ENCODE measurements at places on chromosomes 12 and 14.

- no peak for DNase-seq
Observed at GRCh38 chr12:70936203-70936813, 15.8 kb upstream of the PTPRR start.

- DNase-seq, result no peak
Observed at GRCh38 chr14:79074510-79074909, 904.3 kb downstream of the NRXN3 start.

- no peak for DNase-seq
Observed at GRCh38 chr12:128971802-128972201, 118.5 kb downstream of the GLT1D1 start.

DNA sequence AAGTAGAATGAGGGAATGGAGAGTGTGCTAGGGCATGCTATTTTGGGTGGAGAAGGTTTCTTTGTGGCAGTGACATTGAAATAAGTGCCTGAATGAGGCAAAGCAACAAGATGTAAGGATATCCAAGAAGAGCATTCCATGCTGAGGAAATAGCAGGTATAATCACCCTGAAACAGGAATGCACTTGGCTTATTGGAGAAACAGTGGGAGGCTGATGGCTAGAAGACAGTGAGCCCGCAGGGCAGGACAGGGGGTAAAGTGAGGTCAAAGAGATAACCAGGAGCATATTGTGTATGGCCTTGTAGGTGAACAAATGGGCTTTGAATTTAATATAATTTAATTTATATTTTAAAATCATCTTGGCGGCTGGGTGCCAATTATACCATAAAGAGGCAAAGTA, 877.0 kb downstream of the DIO2 start:
- DNase-seq, result no peak

- no peak for DNase-seq
Observed at GRCh38 chr12:108807476-108807875, 49.9 kb downstream of the SSH1 start.

- peak; percentile 76 for DNase-seq
Observed at GRCh38 chr14:65318636-65319506, 93.7 kb upstream of the FUT8 start.

DNA sequence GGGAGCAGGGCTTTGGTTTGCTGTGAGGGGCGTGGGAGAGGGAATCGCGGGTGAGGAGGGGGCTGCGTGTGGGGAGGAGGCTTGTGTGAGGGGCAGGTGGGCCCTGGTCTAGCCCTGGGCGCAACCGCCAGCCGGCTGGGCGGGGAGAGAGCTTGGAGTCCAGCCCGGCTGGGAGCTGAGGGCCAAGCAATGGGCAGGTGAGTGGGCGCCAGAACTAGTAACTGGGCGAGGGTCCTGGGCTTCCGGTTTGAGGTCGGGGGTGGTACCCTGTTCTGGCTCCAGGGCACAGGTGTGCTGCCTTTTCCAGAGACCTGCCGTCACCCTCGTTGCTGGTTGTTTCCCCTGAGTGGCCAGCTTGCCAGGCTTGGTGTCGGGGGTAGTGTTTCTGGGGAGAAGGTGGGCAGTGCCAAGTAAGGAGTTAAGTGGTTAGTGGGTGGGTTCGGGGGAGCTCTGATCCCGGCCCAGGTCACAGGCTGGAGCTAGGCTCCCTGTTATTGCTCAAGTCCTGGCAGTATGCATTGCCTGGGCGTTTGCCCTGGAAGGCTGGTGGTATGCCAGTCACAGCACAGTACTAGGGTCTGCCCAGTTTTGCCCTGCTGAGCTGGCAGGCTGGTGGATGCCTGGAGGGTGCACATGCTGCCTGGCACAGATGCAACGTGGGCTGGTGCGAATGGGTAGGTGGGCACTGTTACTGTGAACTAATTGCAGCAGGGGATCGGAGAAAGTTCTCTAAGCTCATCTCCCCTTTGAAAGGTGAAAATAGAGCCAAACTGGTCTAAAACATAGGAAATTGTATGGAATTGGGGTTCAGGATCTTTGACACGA, 683 bp downstream of the CIPC start:
- DNase-seq, result no peak

GRCh38 chr14:22554498-22555383, 34.3 kb downstream of the DAD1 start:
- no peak for DNase-seq

- no peak for DNase-seq
Observed at GRCh38 chr14:71595441-71595840, 336.8 kb upstream of the RGS6 start.

DNA sequence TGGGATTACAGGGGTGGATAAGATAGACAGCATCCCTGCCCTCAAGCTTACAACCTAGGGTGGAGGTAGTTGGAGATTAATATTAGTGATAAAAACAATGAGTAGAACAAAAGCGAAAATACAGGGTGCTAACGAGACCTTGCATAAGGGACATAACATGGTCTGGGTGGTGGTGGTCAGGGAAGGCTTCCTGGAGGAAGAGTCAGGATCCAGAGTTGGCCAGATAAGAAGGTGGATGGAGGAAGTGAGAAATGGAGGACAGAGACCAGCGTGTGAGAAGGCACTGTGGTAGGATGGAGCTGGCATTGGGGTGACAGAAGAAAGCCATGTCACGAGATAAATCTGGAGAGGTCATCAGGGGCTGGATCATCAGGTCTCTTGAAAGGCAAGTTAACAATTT, 19.2 kb downstream of the NOS1 start:
- no peak for DNase-seq

DNA sequence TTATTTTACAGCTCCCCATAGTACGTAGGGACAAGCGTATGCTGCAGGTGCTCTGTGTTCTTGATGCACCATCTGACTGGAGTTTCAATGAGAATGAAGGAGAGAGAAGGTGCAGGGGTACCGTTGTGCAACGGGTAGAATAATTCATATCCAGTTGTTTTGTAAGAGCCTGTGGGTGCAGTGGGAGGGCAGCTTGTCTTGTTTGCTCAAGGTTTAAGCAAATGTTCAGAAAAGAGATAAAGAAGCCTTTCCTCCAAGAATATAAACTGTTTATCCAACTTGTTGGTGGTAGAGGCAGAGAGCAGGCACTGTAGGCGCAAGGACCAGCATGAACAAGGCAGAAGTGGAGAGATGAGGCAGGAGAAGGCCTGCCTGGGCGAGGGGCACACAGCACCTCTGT, 64.2 kb downstream of the ADCK1 start:
- DNase-seq, result no peak

- no peak for DNase-seq
Observed at GRCh38 chr12:4261655-4262054, 11.9 kb upstream of the CCND2 start.

- DNase-seq, result peak; percentile 44
Observed at GRCh38 chr12:57838594-57839302, 7.8 kb downstream of the CTDSP2 start.

- DNase-seq, result no peak
Observed at GRCh38 chr12:38586789-38587188, 270.2 kb downstream of the ALG10B start.

DNA sequence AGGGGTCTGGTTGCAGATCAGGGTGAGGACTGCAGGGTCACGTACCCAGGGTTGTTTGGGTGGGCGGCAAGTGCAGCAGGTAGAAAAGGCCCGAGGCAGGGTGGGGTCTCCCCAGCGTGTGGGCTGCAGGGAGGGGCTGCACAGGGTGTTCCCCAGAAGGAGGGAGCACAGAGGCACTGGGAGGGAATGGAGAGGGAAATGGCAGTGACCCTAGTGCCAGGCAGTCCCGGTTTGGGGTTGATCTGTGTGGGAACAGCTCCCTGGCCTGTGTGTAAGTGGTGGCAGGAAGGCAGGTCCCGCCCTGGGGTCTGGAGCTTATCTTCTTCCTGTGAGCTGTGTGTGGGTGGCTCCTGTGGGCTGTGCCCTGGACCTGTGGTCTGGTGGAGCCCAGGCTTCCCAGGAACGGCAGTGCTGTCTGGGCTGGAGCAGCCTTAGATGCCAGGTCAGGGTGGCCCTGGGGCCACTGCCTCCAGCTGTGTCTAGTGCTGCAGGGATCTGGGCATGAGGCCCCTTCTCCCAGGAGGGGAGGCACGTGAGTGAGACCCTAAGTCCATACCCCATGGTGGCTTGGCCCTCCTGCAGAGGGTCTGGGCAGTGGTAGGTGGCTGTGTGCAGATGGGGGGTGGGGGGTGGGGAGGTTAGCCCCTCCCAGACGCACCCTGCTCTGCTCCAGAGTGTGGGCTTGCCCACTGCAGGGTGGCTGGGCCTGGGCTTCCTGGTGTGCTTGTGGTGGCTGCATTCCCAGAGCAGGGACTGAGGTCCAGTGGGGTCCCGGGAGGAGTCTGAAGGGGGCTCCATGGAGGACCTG, 363.5 kb downstream of the TMEM121 start:
- DNase-seq, result no peak

DNA sequence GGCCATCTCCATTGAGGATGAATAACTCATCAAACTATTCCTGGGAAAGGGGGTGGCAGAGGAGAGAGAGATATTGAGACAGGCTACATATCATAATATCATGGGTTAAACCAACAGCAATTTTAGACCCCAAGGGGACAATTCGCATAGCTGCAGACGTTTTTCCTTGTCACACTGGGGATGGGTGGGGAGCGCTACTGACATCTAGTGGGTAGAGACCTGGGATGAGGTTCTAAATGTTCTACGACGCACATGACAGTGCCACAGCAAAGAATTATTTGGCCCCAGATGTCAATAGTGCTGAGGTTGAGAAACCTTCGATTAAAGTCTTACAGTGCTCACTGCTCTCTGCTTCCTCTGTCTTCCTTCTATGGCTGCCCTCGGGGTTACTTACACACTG, 425.6 kb downstream of the NRXN3 start:
- DNase-seq, result no peak

DNA sequence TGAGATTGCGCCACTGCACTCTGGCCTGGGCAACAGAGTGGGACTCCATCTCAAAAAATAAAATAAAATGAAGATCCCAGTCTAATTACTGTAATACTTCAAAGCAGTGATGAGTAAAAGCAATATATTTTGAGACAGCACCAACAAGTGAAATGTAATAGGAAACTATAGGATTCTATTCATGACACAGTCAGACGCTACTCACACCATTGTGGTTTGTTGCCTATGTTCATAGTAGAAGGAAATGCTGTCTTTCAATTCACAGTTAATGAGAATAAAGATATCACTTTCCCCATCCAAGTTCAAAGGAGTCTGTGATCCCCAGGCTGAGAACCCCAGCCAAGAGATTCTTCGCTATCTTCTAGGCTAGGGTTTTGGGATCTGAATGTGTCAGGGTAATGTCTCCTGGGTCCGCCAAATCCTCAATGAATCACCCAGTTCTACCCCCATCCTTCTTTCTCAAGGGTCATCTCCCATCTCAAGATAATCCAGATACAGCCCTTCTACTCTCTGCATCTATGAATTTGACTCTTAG, 16.6 kb upstream of the DTX1 start:
- no peak for DNase-seq

- peak; percentile 13 for DNase-seq
Observed at GRCh38 chr14:30559638-30560091, 707 bp downstream of the G2E3 start.

DNA sequence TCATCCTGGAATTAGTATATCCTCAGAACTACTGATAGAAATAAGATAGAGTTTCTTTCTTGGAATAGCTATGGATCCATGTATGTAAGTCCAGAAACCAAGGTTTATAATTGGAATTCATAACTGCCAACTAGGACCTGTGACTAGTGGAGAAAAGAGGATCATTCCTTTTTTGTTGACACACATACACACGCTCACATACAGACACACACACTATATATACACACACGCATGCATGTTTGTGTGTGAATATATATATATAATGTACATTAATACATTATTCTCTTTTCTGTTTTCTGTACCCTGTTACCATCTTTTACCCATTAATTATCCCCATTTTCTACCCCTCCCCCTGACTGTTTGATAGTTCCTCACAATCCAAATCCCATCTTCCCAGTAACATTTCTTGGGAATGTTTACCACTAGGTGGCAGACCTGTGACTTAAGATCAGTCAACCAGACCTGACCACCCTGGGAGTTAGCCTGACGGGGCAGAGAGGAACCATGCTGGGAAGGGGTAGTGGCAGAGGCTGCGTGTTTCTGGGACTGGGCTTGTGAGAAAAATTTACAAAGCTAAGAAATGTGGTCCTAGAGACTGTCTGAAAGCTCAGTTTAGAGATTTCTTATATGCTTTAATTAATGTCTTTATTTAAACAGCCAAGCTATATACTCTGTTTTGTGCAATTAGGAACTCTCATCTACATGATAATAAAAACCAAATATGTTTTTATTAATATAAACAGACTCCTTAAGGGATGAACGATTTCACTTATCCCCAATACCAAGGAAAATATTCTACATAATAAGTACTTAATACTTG, 308.0 kb downstream of the PPFIA2 start:
- DNase-seq, result no peak

DNA sequence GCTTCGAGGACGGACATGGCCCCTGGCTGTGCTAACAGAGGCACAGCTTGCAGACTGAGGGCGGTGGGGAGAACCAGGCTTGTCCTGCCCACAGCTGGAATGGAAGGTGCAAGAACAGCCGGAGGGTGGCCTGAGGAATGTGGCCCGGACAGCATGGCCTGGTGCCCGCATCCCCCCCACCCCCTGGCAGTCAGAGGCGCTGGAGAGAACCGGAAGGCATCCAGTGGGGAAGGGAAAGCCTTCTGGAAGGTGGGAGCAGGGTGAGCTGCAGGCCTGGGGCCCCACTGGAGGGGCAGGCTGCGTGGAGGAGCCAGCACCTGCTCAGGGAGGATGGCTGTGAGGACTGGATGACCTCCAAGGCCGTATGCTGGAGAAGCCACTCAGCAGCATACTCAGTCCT, 8.1 kb upstream of the CYP46A1 start:
- no peak for DNase-seq

DNA sequence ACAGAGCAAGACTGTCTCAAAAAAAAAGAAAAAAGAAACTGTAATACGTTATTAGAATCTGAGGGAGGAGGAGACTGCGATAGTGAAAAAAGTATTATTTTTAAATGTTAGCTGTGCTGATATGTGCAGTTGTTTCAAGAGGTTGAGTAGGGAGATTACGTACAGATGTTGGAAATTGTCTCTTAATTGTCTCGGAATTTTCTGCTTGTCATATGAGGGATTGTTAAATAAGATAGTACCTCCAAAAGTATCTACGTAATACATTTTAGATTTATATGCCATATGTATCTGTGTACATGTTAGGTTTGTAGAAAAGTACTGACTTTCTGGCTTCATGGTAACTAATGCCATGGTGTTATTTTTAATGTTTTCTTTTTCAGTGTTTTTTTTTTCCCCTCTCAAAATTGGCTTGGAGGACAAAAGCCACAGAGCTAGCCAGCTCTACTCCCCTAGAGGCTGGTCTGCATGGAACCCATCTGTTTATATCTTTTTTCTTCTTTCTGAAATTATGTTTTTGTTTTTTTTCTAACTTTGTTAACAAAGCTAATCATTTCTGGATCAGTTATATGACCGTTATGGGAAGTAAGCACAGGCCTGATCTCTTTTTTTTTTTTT, 3.4 kb downstream of the RIMKLB start:
- DNase-seq, result no peak

DNA sequence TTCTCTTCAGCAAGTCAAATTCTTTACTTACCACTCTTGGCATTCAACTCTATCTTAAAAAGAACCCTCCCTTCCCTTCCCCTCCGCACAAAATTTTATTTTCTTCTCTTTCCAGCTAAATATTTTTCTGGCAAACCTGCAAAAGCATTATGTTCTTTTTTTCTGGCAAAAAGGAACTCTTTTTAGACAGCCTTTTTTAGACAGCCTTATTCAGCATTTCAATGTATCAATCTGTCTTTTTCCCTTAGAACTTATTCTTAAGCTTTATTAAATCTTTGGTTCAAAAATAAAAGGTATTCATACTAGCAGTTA, 50.5 kb downstream of the SPTLC2 start:
- DNase-seq, result no peak

- DNase-seq, result no peak
Observed at GRCh38 chr12:25741917-25742316, 188.8 kb upstream of the LMNTD1 start.

GRCh38 chr14:94127330-94127729, 2.1 kb downstream of the IFI27L2 start:
- DNase-seq, result no peak

- no peak for DNase-seq
Observed at GRCh38 chr14:79670811-79671210, 540.5 kb downstream of the DIO2 start.
